CD4-positive, CD25-positive, alpha-beta regulatory T cell (primary cell): ENCODE measurements at places on chromosomes 3 and 15. TPM values are rescaled to one million over a fixed set of nuclear protein-coding genes. Genes with fewer than 3 reads are reported as not detected.

The C15orf62 gene
- polyA plus RNA-seq: 0.17 TPM

The EPHB3 gene
- not detected for polyA plus RNA-seq

The SLC51A gene
- polyA plus RNA-seq: 0.79 TPM

The SPESP1 gene
- 1.4 TPM for polyA plus RNA-seq

The COL6A6 gene
- not detected for polyA plus RNA-seq

The SMAD6 gene
- polyA plus RNA-seq: not detected

The ITIH3 gene
- not detected for polyA plus RNA-seq

The TM6SF1 gene
- not detected for polyA plus RNA-seq

The TRIP4 gene
- polyA plus RNA-seq: 38.2 TPM

The EPM2AIP1 gene
- 7.9 TPM for polyA plus RNA-seq

The SORD gene
- polyA plus RNA-seq: 5.3 TPM

The CYP8B1 gene
- not detected for polyA plus RNA-seq

The FOXB1 gene
- 0.67 TPM for polyA plus RNA-seq

The PLSCR5 gene
- polyA plus RNA-seq: not detected

The P3H2 gene
- not detected for polyA plus RNA-seq

The PPP1R14D gene
- polyA plus RNA-seq: not detected

The CEP70 gene
- polyA plus RNA-seq: 8.3 TPM

The ACOX2 gene
- polyA plus RNA-seq: not detected

The CHD2 gene
- polyA plus RNA-seq: 44.3 TPM

The ITIH1 gene
- not detected for polyA plus RNA-seq

The PPIP5K1 gene
- 5.3 TPM for polyA plus RNA-seq

The MEGF11 gene
- not detected for polyA plus RNA-seq

The GSK3B gene
- polyA plus RNA-seq: 12.9 TPM

The PLA2G4B gene
- polyA plus RNA-seq: 0.42 TPM

The UPK1B gene
- not detected for polyA plus RNA-seq

The LTF gene
- polyA plus RNA-seq: not detected

The VPS18 gene
- 19.7 TPM for polyA plus RNA-seq

The FBLN2 gene
- polyA plus RNA-seq: not detected

The ANP32A gene
- polyA plus RNA-seq: 71.4 TPM

The SOX14 gene
- polyA plus RNA-seq: not detected

The CLRN1 gene
- not detected for polyA plus RNA-seq

The FBN1 gene
- polyA plus RNA-seq: not detected

The CCR8 gene
- polyA plus RNA-seq: 53.5 TPM

The IL12A gene
- 2.1 TPM for polyA plus RNA-seq

The PIERCE2 gene
- 0.89 TPM for polyA plus RNA-seq

The PHC3 gene
- 42.6 TPM for polyA plus RNA-seq

The FEZF2 gene
- polyA plus RNA-seq: not detected

The C3orf70 gene
- polyA plus RNA-seq: not detected

The CFAP100 gene
- not detected for polyA plus RNA-seq

The CFAP44 gene
- polyA plus RNA-seq: not detected

The SKOR1 gene
- not detected for polyA plus RNA-seq

The PPCDC gene
- 15.5 TPM for polyA plus RNA-seq

The FANCD2OS gene
- not detected for polyA plus RNA-seq

The PIF1 gene
- polyA plus RNA-seq: 0.24 TPM

The MANF gene
- polyA plus RNA-seq: 55.4 TPM

The CSPG4 gene
- not detected for polyA plus RNA-seq

The CHRFAM7A gene
- 0.31 TPM for polyA plus RNA-seq

The USP8 gene
- 48.3 TPM for polyA plus RNA-seq

The KATNBL1 gene
- polyA plus RNA-seq: 36.3 TPM
